ENCODE measurements at places on chromosomes 5 and 9. TPM values are rescaled to one million over a fixed set of nuclear protein-coding genes. Genes with fewer than 3 reads are reported as not detected.
A peak's percentile ranks its signal among the peaks of the same experiment; 100 is the strongest.

DNA sequence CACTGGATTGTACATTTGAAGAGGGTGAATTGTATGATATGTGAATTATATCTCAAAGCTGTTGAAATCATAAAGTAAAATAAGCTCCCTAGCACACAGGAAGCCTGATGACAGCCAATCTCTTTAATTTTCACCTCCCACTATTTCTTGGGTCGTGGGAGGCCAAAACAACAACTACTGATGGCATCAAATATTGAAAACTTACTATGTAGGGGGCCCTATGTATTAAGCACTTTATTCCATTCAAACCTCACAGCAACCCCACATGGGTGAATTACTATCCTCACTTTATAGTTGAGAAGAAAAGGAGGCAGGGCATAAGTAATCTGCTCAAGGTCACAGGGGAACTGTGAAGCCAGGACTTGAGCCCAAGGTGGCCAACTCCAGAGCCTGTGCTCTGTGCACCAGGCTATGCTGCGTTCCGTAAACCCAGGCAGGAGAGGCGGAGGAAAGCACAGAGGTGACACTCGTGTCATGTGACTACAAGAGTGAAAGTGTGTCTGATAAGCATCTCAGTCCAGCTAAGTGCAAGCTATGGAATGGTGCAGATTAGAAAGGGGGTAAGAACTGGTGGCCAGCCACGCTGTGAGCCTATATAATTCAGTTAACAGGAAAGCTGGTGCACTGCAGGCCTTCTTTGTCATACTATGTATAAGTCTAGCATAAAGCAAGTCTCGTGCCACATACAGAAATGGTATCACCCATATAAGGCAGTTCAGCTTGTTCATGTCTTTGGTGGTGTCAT, 221.0 kb downstream of the DCP2 start:
- H3K4me3 ChIP-seq, result no peak overlapping the region
- H3K36me3 ChIP-seq, result no peaks in the 10 kb centered on the region
- peaks cover 1% of the 10 kb centered on the region for H3K4me1 ChIP-seq
- no peak for DNase-seq

The PTGES gene
- 2.1 TPM for total RNA-seq

GRCh38 chr5:146116361-146116760, 11.0 kb upstream of the PLAC8L1 start:
- H3K36me3 ChIP-seq, result peaks cover 73% of the 10 kb centered on the region
- H3K4me3 ChIP-seq, result no peak overlapping the region
- H3K27me3 ChIP-seq, result no peaks in the 10 kb centered on the region
- no peak for DNase-seq
- H3K27ac ChIP-seq, result no peak overlapping the region

- no peaks in the 10 kb centered on the region for H3K4me1 ChIP-seq
- DNase-seq, result no peak
- no peaks in the 10 kb centered on the region for H3K36me3 ChIP-seq
- H3K27ac ChIP-seq, result no peak overlapping the region
- no peak overlapping the region for H3K4me3 ChIP-seq
Measured at GRCh38 chr5:65268525-65268924, 213.2 kb downstream of the ADAMTS6 start.

GRCh38 chr9:77598524-77598923, 49.6 kb downstream of the GNA14 start:
- no peaks in the 10 kb centered on the region for H3K36me3 ChIP-seq
- H3K4me3 ChIP-seq, result no peak overlapping the region
- H3K4me1 ChIP-seq, result peaks cover 44% of the 10 kb centered on the region
- H3K27ac ChIP-seq, result peak overlapping the region; percentile 14
- no peak for DNase-seq

GRCh38 chr5:140143521-140144258, 18.0 kb downstream of the IGIP start:
- no peak overlapping the region for H3K4me3 ChIP-seq
- peaks cover 31% of the 10 kb centered on the region for H3K4me1 ChIP-seq
- H3K36me3 ChIP-seq, result no peaks in the 10 kb centered on the region
- no peak overlapping the region for H3K27ac ChIP-seq
- no peaks in the 10 kb centered on the region for H3K27me3 ChIP-seq

The BASP1 gene
- 31.1 TPM for total RNA-seq

DNA sequence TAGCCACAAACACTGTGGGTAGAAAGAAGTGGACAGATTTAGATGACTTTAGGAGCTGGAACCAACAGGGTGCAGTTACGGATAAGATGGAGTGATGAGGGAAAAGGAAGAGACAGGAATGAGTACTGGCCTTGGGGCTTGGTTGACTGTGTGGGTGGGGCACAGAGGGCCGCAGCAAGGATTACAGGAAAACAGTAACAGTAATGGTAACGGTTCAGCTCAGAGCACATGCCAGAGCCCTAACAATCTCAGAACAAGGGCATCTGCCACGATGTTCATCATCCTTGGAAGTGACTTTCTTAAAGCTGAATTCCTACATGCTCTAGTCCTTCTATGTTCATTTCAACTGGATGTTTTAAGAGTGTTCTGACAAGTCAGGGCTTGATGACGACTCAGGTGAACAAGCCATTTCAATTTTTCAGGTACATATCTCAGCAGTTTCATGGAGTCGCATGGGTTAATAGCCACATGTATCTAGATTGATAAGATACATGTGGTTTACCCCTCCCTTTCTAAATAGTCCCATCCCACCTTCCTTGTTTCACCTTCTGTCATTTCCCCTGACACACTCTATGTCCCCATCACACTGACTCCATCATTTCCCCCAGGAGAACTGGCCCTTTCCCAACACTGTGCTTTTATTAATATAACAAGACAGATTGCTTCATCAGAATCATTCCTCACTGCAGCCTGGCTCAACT, 65.0 kb downstream of the CEMIP2 start:
- no peaks in the 10 kb centered on the region for H3K4me1 ChIP-seq
- no peaks in the 10 kb centered on the region for H3K27me3 ChIP-seq
- DNase-seq, result no peak
- H3K27ac ChIP-seq, result no peak overlapping the region

- no peak overlapping the region for H3K4me3 ChIP-seq
- no peaks in the 10 kb centered on the region for H3K4me1 ChIP-seq
- H3K36me3 ChIP-seq, result no peaks in the 10 kb centered on the region
Measured at GRCh38 chr9:115758441-115758840, 395.1 kb upstream of the PAPPA start.

DNA sequence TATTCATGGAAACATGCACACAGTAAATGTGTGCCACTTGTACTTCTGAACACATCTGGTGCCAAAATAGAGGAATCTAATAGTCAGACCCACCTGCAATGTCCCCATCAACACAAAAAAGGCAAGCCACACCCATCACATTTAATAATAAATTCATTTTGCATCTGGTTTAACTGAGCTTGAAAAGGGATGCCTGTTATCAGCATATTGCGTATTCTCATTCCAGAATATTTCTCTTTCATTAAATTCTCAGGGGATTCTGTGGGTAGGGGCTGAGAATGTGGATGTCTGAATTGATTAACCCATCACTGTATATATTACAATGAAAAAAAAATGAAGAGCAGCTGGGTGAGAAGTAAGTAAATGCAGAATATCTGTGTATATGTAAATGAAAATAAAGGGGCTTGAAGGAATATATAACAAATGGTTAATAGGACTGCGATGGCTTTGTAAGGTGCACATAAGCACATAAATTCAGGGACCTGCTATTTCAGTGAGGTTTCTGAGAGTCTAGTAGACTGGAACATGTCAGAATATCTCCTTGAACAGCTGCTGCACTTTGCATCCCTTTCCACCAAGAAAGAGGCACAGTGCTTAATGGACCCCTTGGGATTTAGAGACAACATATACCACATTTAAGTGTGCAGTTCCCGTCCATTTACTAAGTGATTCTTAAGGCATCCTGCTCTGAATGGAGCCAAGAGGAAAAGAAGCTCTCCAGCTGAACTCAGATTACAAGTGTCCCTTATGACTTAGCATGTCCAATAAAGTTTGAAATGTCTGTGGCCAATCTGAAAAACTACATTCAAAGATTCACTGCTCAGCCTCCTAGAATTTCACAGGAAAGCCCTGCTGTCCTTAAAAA, 104.1 kb upstream of the NIPBL start:
- no peak for DNase-seq
- no peaks in the 10 kb centered on the region for H3K27me3 ChIP-seq
- H3K4me1 ChIP-seq, result no peaks in the 10 kb centered on the region
- no peak overlapping the region for H3K4me3 ChIP-seq

DNA sequence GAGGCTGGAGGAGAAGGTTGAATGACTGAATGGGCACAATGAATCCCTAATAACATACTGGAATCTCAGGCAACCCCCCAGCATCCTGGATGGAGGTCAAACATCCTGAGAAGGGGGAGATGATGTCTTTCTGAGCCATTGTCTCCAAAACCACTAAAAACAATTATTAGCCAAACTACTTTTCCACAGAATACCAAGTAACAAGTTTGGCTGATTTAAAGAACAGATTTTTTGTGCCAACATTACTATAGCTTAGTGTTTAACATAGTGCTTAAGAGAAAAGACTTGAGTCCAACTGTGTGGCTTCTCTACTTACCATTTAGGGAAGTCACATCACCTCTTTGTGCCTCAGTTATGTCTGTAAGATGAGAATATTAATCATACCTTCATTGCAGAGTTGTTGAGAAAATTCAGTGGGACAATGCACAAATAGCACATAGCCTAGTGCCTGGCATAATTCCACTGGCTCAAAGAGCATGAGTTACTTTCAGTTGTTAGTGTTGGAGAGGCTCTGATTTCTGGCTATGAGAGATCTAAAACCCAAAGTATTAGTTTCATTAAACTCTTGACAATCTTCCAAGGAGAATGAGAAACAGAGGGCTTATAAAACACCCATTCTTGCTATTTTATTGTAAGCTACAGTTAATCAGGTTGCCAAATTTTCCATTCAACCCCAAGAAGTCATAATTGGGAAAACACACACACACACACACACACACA, 111.3 kb upstream of the NR3C1 start:
- no peaks in the 10 kb centered on the region for H3K27me3 ChIP-seq
- H3K4me1 ChIP-seq, result no peaks in the 10 kb centered on the region
- no peak overlapping the region for H3K27ac ChIP-seq
- H3K4me3 ChIP-seq, result no peak overlapping the region
- H3K36me3 ChIP-seq, result no peaks in the 10 kb centered on the region

The FER gene
- 33.6 TPM for total RNA-seq

DNA sequence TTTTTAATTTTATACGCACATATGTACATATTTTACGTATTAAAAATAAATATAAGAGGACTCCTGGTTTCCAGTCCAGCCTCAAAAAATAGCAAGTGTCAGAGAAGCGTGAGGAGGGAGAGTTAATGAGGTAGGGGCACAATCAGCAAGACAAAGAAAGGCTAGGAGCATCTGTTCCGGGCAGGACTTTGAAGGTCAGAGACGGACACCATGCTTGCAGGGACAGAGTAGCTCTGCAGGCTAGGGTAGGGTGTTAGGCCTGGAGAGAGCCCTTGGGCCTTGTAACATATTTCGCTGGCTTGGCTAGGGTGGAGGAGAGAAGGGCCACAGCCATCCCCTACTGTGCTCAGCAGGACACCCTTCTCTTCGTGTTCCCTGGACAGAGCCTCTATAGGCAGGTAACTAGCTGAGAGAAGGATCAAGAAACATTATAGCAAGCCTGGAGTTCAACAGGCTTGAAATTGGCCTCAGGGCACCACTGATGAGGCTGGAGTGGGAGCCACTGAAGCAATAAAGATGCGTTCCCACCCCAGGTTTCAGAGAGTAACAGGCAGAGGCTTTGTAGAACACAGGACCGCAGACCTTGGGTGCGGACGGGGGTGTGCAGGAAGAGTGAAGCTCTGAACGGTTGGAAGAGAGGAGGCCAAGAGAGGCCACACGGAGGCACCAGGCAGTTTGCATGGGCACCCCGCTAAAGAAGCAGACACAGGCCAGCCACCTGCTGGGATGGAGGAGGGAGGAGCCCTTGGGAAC, 9.7 kb upstream of the IPPK start:
- no peak overlapping the region for H3K27ac ChIP-seq
- no peak for DNase-seq
- no peaks in the 10 kb centered on the region for H3K36me3 ChIP-seq
- no peak overlapping the region for H3K4me3 ChIP-seq
- no peaks in the 10 kb centered on the region for H3K27me3 ChIP-seq
- H3K4me1 ChIP-seq, result no peaks in the 10 kb centered on the region

DNA sequence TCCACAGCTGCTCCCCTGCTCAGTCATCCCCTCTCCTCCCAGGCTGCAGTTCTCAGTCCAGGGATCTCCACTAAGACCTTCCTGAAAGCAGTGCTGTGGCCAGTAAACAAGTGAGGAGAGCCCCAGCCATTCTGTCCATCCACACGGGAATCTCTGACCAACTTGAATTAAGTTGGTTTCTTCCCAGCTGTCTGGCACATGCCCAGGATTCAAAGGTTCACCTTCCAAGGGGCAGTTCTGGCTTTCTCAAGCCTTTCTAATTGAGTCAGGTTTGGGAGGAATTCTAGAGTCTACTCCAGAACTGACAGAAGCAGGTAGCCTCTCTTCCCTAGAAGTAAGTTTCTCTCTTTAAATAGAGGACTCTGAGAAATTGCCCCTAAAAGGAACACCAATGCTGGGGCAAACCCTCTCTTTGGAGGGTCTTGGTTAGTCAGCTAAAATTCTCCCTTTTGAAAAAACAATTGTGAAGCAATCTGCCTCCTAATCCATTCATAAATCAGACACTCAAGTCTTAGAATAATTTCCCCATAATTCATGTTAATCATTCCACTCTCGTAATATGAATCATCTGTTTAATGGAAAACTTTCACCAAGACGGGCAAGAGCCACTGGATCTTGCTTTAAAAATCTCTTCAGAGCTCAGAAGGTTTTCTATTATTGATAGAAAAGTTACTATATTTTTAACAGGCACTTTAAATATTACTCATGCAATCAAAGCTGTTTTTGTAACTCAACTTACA, 133.8 kb downstream of the SPOCK1 start:
- no peak overlapping the region for H3K27ac ChIP-seq
- H3K27me3 ChIP-seq, result no peaks in the 10 kb centered on the region
- H3K4me1 ChIP-seq, result no peaks in the 10 kb centered on the region
- no peak for DNase-seq
- no peak overlapping the region for H3K4me3 ChIP-seq

GRCh38 chr5:94807985-94808384, 189.5 kb downstream of the SLF1 start:
- DNase-seq, result no peak
- H3K27ac ChIP-seq, result no peak overlapping the region
- H3K36me3 ChIP-seq, result no peaks in the 10 kb centered on the region
- H3K27me3 ChIP-seq, result no peaks in the 10 kb centered on the region
- H3K4me3 ChIP-seq, result no peak overlapping the region

The HACD4 gene
- total RNA-seq, result 10.6 TPM

GRCh38 chr9:80156756-80157472, 585.1 kb downstream of the TLE4 start:
- H3K4me3 ChIP-seq, result no peak overlapping the region
- DNase-seq, result no peak
- H3K4me1 ChIP-seq, result peaks cover 14% of the 10 kb centered on the region
- no peak overlapping the region for H3K27ac ChIP-seq
- no peaks in the 10 kb centered on the region for H3K27me3 ChIP-seq

The RNF44 gene
- total RNA-seq, result 48.0 TPM

DNA sequence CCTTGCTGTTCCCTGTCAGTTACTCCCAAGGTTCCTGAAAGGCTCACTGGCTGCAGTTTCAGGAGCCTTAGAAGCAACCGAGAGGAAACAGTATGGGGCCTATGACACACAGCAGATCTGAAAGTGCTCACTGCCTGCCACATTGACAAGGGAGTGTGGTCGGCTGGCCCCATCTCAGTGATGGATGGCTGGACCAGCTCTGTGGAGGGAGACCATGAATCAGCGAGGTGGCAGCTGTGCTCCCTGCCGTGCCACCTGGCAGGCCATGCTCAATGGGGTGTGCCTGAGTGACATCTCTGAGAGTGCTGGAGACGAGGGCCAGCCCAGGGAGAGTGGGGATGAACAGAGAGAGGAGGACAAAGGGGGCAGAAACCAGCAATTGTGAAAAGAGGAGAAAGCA, 49.1 kb downstream of the DOCK2 start:
- no peak overlapping the region for H3K4me3 ChIP-seq
- peaks cover 23% of the 10 kb centered on the region for H3K36me3 ChIP-seq
- DNase-seq, result no peak
- H3K27ac ChIP-seq, result no peak overlapping the region
